ENCODE measurements at places on chromosomes 12 and 14. TPM values are rescaled to one million over a fixed set of nuclear protein-coding genes. Genes with fewer than 3 reads are reported as not detected.

GRCh38 chr14:33793398-33794110 lies 157.3 kb downstream of the EGLN3 start:
- no peak overlapping the region for H3K27ac ChIP-seq
- H3K4me3 ChIP-seq = no peak overlapping the region
- no peaks in the 10 kb centered on the region for H3K36me3 ChIP-seq

The FZD10 gene
- total RNA-seq = 0.84 TPM

GRCh38 chr12:122382919-122383350 lies 39.5 kb downstream of the CLIP1 start:
- no peak overlapping the region for H3K4me3 ChIP-seq
- no peaks in the 10 kb centered on the region for H3K4me1 ChIP-seq
- H3K27me3 ChIP-seq = no peaks in the 10 kb centered on the region
- peaks cover 34% of the 10 kb centered on the region for H3K36me3 ChIP-seq
- DNase-seq = no peak

DNA sequence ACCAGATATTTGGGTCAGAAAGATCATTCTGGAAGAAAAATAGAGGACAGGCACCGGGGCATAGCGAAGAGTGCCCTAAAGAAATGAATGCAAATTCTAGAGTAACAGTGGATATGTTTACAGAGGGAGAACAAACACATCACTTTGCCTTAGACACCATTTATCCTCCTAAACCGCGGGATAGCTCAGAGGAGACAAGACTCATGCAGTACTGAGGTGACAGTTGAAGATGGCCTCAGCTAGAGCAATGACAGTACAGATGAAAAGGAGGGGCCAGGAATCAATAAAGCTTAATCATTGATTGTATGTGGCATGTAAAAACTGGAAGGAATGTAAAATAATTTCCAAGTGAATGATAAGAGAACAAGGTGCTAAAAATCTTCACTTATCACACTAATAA lies 10.5 kb upstream of the PPP1R12A start:
- no peaks in the 10 kb centered on the region for H3K4me1 ChIP-seq
- DNase-seq = no peak
- no peaks in the 10 kb centered on the region for H3K36me3 ChIP-seq
- no peaks in the 10 kb centered on the region for H3K27me3 ChIP-seq
- no peak overlapping the region for H3K27ac ChIP-seq
- no peak overlapping the region for H3K4me3 ChIP-seq

The SLC39A2 gene
- total RNA-seq = not detected

The GAS2L3 gene
- total RNA-seq = 15.1 TPM

The LPAR5 gene
- total RNA-seq = 2.5 TPM

The SOAT2 gene
- not detected for total RNA-seq

- no peaks in the 10 kb centered on the region for H3K27me3 ChIP-seq
- peaks cover 6% of the 10 kb centered on the region for H3K4me1 ChIP-seq
- no peak for DNase-seq
- H3K4me3 ChIP-seq = no peak overlapping the region
- H3K27ac ChIP-seq = no peak overlapping the region
- H3K36me3 ChIP-seq = no peaks in the 10 kb centered on the region
Observed at GRCh38 chr14:103597623-103598377, 31.2 kb upstream of the KLC1 start.

DNA sequence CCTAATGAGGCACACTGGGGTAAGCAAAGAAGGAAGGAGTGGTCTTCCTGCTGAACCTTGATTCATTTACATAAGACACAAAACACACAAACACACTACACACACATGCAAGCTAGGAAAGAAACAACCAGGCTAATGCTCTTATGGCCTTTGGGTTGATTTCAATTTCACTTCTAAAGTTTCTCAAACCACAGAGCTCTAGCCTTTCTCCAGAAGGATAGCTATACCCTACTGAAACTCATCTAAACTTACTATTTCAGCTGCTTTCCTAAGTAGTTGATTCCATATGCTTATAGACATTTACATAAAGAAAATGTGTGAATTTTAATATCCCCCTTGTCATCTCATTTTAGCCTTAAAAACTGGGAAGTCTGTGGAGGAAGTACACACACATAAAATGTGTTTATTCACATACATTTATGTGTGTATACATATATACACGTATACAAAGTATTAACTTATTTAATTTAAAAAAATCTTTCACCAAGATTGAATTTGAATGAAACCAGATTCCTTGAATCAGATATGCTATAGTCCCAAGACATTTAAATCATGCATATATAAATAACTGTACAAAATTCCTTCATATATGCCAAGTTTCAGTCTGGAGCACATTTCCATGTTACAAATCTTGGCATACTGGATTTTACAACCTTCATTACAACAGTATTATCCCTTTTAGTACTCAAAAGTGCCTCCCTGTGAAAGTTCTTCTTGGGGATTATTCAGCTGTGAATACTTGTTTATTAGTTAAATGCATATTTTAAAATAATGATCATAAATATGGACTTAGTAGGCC lies 231.8 kb upstream of the NPAS3 start:
- H3K36me3 ChIP-seq = no peaks in the 10 kb centered on the region
- H3K27me3 ChIP-seq = no peaks in the 10 kb centered on the region
- H3K4me1 ChIP-seq = peaks cover 6% of the 10 kb centered on the region
- no peak overlapping the region for H3K27ac ChIP-seq
- no peak overlapping the region for H3K4me3 ChIP-seq

DNA sequence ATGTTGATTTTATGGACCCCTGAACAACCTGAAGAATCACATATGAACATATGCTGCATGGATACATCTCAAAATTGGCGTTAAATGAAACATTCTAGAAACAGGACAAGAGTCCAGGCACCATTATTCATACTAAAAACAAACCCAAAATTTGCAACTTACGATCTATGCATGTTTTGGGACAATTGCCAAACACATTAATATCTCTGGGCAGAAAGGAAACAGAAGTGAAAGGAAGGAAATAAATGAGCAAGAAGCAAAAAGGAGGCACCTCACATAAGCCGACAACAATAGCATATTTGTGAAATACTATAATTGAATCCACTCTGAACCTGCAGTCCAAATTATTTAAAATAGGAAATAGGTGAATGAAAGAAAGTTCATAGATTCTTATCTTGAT lies 1505.3 kb downstream of the AACS start:
- H3K4me1 ChIP-seq = no peaks in the 10 kb centered on the region
- H3K27ac ChIP-seq = no peak overlapping the region
- no peaks in the 10 kb centered on the region for H3K27me3 ChIP-seq
- no peak overlapping the region for H3K4me3 ChIP-seq
- DNase-seq = no peak
- no peaks in the 10 kb centered on the region for H3K36me3 ChIP-seq

DNA sequence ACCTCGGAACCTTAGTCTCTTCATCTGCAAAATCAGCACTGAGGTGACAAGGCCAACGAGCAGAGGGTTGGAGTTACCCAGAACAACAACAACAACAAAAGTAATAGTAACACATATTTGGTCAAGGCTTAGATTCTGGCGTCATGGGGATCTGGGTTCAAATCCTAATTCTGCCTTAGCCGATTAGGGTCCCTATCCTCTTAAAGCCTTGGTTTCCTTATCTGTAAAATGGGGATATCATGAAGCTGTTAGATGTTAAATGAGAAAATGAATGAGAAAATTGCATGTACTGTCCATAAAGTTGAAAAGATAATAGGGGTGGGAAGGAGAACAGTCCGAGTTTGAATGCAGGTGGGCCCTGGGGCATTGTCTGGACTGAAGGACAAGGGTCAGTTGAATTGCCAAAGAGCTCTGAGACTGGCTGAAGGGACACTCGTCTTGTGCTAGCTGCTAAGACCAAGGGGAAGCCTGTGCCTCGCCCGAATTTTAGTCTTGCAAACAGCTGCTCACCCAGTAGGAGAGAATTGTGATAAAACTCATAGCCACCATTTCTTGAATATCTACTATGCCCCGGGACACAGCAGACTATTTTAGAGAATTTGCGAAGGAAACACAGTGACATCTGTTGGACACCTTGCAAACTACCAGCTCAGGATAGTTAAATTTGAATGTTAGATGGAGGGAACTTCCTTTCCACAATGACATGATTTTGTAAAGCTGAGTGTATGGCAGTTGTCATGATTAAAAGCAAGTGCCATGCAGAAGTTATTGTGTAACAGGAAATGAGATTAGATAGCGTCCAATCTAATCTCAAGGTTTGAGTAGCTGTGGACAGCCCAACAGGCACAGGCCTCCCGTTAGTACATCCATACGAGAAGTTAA lies 6.8 kb upstream of the HNF1A start:
- no peaks in the 10 kb centered on the region for H3K27me3 ChIP-seq
- H3K4me1 ChIP-seq = no peaks in the 10 kb centered on the region
- no peak overlapping the region for H3K4me3 ChIP-seq
- no peak overlapping the region for H3K27ac ChIP-seq
- no peaks in the 10 kb centered on the region for H3K36me3 ChIP-seq
- no peak for DNase-seq

DNA sequence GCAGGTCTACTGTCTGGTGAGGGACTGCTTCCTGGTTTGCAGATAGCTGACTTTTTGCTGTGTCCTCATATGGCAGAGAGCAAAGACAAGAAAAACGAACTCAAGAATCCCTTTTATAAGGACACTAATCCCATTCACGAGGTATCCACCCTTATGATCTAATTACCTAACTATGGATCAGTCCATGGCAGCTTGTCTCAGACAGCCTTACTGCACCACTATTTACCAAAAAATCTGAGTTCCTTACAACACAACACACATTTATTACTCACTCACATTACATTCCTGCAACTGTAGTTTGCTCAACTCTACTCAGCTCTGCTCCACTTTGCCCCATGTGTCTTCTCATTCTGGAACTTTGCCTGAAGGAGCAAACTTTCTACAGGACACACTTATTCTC lies 10.1 kb upstream of the SLC6A15 start:
- H3K4me3 ChIP-seq = no peak overlapping the region
- no peaks in the 10 kb centered on the region for H3K4me1 ChIP-seq
- H3K36me3 ChIP-seq = no peaks in the 10 kb centered on the region
- DNase-seq = no peak
- H3K27me3 ChIP-seq = no peaks in the 10 kb centered on the region

DNA sequence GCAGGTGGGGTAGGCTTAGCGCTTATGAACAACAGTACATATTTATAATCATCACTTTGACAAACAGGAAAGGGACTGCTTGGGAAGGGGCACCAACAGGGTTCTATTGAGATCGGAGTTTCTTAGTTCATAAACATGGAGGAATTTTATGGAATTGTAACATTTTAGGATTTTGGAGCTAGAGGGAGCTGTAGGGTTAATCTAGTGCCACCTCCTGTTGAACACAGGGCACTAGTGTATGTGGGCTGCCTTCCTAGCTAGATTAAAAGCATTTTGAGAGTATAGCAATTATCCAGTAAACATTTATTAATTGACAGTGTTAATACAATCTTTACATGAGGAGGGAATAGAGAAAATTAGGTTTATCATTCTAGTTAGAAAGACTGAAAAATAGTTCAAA lies 23.1 kb upstream of the TBC1D30 start:
- no peaks in the 10 kb centered on the region for H3K4me1 ChIP-seq
- no peak for DNase-seq
- no peaks in the 10 kb centered on the region for H3K27me3 ChIP-seq
- H3K27ac ChIP-seq = no peak overlapping the region
- no peaks in the 10 kb centered on the region for H3K36me3 ChIP-seq

DNA sequence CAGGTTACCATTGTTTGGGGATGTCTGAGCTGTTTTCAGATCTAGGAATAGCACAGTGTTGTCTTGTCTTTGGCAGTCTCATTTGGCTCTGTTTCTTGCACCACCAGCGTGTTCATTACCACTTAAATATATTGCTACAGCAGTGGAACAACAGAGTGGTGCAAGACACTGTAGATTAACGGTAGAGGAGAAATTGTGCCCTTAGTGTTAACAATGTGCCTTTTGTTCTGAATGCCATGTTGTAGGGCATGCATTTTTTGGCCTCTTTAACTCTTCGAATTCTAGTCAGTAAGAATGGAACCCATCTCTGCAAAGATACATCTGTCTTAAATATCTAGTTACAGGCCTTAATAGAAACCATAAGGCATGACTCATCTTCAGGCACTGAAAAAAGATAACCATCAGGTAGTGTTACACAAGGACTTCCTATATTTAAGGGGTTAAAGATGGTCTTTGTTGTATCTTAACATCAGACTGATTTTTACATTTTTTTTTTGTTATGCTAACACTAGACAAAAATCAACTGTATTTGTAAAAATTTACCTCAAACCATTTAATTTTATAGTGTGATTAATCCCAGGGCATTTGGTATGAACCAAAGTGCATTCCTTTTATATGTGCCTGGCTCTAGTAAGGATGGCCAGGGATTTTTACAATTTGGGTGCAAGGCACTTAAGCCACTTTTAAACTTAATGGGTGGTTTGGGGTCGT lies 12.9 kb downstream of the DYRK2 start:
- no peak for DNase-seq
- peaks cover 23% of the 10 kb centered on the region for H3K4me1 ChIP-seq
- H3K27ac ChIP-seq = no peak overlapping the region
- no peak overlapping the region for H3K4me3 ChIP-seq
- H3K36me3 ChIP-seq = peaks cover 24% of the 10 kb centered on the region

The LIN7A gene
- 18.9 TPM for total RNA-seq

The ZDHHC22 gene
- not detected for total RNA-seq

GRCh38 chr12:94730847-94731246 lies 80.5 kb upstream of the TMCC3 start:
- no peak overlapping the region for H3K27ac ChIP-seq
- no peak overlapping the region for H3K4me3 ChIP-seq
- DNase-seq = no peak
- H3K4me1 ChIP-seq = no peaks in the 10 kb centered on the region
- H3K27me3 ChIP-seq = no peaks in the 10 kb centered on the region

GRCh38 chr14:61454545-61454944 lies 133.2 kb downstream of the PRKCH start:
- no peak for DNase-seq
- H3K27me3 ChIP-seq = no peaks in the 10 kb centered on the region
- peaks cover 9% of the 10 kb centered on the region for H3K4me1 ChIP-seq
- peaks cover 59% of the 10 kb centered on the region for H3K36me3 ChIP-seq
- H3K4me3 ChIP-seq = no peak overlapping the region

The MMP17 gene
- 4.1 TPM for total RNA-seq

DNA sequence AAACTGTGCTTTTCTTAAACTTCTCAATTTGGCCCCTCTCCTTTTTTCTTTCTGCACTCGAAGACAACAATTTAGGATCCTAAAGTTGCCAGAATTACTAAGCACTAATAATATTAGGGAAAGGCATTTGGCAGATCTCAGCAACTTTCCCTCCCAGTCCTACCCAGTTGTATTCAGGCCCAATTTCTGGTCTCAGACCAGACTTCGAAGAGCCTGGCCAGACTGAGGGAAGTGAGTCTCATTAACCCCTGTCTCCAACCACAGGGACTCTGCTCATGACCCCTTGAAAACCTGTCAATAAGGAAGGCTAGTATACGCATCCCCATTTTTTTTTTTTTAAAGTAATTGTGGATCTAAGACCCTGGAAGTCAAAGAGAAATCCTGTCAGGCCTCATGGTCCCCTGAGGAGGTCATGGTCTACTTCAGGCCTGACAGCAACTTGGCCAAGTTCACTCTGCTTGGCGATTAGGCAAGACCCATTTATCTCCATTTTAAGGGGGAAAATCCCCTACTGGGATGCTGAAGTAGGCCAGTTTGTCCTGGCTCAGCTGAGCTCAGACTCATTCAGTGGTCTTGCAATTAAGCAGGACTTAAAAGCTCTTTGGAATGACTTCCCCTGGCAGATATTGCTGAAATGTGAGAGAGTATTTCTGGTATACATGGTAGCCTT lies 521.0 kb downstream of the FUT8 start:
- H3K27me3 ChIP-seq = no peaks in the 10 kb centered on the region
- no peak overlapping the region for H3K4me3 ChIP-seq
- H3K36me3 ChIP-seq = no peaks in the 10 kb centered on the region
- no peaks in the 10 kb centered on the region for H3K4me1 ChIP-seq
- DNase-seq = no peak

- no peaks in the 10 kb centered on the region for H3K4me1 ChIP-seq
- H3K27me3 ChIP-seq = no peaks in the 10 kb centered on the region
- H3K36me3 ChIP-seq = no peaks in the 10 kb centered on the region
- H3K4me3 ChIP-seq = no peak overlapping the region
Observed at GRCh38 chr14:89648510-89648909, 231.5 kb upstream of the FOXN3 start.
